ENCODE measurements at places on chromosomes 5 and 9. TPM values are rescaled to one million over a fixed set of nuclear protein-coding genes. Genes with fewer than 3 reads are reported as not detected.

DNA sequence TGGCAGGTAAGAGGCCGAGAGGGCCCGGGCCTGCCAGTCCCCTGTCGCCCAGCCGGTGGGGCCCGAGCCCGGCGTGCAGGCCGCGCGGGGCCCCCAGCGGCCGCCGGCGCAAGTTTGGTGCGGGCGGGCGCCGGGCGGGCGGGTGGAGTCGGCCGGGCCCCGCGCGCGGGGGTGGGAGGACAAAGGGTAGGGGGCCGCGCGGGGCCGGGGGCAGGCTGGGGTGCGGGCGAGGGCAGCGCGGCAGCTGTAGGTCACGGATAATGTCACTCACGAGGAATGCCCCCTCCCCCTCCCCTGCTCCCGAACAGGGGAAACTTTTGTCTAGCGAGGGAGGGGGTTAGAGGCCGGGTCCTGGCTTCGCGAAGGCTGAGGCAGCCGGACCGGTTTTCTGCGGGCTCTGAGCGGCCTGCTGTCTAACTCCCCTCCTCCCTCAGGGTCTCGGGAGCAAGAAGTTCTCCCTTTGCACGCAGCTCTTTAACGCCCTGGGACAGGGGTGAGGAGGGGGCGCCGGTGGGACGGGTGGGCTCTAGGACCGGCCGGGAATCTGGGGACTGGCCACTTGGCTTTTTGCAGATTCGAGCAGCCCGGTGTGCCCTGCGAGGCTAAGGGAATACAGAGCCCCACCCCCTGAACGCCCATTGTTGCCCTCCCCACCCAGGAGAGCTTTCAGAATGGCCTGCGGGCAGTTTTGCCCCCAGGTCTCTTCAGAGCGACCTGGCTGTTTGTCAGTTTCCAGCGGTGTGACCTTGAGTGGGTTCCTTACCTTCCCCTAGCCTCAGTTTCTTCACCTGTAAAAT lies 21.3 kb upstream of the NDST1 start:
- DNase-seq, result peak; percentile 77

GRCh38 chr9:110707419-110707818 lies 38.8 kb downstream of the MUSK start:
- no peak for DNase-seq

GRCh38 chr5:150303660-150304386 lies 1.1 kb upstream of the ARSI start:
- no peak for DNase-seq

DNA sequence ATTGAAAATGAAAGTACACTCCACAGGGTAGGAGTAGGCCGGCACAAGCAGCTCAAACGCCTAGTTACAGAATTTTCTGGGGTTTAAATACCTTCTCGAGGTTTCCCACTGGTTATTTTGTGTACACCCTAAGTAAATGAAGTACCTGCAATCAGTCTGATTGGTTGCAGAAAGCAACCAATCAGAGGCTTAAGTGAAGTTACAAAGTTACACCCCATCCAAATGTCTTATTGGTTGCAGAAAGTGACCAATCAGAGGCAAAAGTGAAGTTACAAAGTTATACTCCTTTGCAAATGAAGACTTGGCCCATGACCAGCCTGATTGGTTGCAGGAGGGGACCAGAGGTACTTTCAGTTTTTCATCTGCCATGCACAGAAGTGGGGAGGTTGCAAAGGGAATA lies 33.2 kb upstream of the ERAP2 start:
- no peak for DNase-seq

- no peak for DNase-seq
These were observed 71.1 kb upstream of the RETREG1 start for GRCh38 chr5:16687898-16688297.

GRCh38 chr9:134961331-134962064 lies 43.8 kb upstream of the FCN1 start:
- no peak for DNase-seq

DNA sequence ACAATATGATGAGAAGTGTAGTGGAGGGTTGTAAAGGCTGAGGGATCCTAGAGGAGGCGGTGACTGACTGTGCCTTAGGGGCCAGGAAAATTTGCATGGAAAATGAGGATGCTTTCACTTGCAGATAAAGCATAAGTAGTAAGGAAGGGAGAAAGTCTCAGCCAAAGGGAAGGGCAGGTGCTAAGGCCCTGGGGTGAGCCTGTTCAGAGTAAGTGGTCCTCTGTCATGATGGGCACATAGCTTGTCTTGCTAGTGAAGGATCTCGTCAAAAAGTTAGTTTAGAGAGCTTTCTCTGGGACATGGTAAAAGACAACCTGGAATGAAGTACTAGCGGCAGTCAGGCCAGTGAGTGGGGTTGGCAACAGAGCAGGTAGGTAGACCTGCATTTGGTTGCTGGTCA lies 75.4 kb upstream of the CPLX2 start:
- DNase-seq, result no peak

GRCh38 chr9:73370053-73370452 lies 218.4 kb downstream of the ANXA1 start:
- DNase-seq, result no peak

DNA sequence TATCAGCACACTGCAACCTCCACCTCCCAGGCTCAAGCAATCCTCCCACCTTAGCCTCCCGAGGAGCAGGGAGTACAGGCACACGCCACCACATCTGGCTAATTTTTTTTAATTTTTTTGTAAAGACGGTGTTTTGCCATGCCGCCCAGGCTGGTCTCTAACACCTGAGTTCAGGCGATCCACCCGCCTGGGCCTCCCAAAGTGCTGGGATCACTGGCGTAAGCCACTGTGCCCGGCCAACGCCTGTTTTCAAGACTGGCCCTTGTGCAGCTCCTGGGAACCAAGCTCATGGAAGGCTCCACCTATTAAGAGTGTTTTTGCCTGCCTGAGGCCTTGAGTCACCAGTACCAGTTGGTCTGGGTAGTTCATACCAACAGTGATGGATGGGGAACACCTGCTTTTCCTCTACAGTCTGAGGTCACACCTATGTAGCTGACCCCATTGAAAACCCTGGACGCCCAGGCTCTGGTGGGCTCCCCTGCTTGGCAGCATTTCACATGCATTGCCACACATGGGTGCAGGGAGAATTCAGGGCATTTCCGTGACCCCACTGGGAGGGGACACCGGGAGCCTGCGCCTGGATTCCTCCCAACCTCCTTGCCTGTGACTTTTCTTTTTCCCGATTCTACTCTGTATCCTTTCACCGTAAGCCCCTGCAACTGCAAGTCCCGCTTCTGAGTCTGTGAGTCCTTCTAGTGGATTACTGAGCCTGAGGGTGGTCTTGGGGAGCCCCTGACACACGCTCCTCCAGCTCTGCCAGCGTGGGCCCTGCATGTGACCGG lies 63.5 kb downstream of the ZNF354C start:
- no peak for DNase-seq

DNA sequence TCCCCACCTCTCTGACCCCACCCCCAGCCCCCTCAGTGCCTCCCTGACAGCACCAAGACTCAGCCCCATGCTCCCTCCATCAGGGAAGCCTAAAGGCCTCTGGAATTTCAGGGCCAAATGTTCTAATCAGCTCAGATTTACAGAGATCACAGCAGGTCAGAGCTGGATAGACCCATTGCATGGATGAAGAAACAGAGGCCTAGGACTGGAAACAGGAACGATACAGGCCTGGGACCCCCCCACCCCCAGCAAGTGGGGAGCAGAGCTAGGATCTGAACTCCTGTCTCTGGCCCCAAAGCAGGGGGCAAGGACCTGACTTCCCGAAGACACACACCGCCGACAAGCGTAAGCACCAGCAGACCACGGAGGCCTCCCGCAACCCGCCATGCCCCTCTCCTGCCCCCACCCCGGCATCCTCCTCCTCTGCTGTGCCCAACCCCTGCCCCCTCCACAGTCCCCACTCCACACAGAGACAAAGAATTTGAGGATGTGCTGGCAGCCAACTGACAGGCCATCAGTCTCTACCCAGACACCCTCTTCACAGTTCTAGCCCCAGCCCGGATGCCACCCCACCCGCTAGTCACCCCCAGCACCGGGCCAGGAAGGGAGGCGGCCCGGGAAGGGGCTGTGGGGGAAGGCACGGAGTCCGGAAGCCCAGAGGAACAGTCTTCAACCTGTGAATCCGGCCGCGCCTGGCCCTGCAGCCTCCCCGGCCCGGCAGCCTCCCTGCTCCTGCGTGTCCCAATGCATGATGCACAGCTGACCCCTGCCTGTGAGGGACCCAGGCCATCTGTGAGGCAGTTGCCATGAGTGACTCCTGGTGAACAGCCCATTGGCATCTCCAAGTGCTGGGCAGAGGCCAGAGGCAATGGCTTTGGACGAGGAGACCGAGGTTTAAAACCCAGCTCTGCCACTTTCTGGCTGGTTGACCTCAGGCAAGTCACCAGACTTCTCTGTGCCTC lies 31.3 kb downstream of the NDUFA8 start:
- DNase-seq, result no peak

DNA sequence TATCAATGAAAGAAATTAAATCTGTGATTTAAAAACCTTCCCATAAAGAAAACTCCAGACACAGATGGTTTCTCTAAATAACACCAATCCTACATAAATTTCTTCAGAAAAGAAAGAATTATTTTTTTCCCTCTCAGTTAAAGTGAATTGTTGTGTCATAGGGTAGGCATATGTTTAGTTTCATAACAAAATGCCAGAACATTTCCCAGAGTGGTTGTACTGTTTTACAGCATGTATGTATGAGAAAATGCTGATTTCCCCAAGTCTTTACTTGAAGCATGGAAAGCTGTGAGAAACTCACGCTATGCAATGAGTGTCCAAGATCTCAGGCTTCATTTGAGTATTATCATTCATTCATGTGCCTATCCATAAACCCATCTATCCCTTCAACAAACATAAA lies 582.5 kb downstream of the ELAVL2 start:
- no peak for DNase-seq

Gene NACC2
- 9.6 TPM for total RNA-seq

Gene ADAMTSL2
- 5.9 TPM for total RNA-seq

Gene ALDH1A1
- total RNA-seq, result 7.0 TPM

Gene ZMAT2
- 51.0 TPM for total RNA-seq

Gene AHRR
- total RNA-seq, result 8.7 TPM

Gene MLANA
- not detected for total RNA-seq

Gene ZNF883
- 6.1 TPM for total RNA-seq

Gene CCIN
- total RNA-seq, result not detected

Data from endothelial cell (in vitro differentiated cells).